ENCODE measurements at places on chromosomes 4 and X.

DNA sequence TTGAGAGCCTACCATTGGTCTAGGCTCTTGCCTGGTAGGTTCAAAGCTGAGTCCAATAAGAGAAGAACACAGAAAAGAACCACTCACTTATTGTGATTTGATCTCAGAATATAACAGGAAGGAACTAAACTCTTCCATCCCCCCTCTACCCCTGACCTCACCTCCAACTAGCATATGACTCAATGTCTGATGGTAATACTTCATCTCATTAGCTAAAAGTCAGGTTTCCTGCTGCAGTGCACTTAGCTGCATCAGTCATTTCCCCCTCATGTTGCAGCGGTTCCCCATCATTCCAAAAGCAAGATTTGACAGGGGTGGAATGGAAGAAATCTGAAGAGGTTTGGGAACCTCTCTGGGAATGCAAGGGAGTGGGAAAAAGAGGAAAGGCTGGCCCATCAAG, 289.5 kb downstream of the SMARCA1 start:
- DNase-seq, result no peak

DNA sequence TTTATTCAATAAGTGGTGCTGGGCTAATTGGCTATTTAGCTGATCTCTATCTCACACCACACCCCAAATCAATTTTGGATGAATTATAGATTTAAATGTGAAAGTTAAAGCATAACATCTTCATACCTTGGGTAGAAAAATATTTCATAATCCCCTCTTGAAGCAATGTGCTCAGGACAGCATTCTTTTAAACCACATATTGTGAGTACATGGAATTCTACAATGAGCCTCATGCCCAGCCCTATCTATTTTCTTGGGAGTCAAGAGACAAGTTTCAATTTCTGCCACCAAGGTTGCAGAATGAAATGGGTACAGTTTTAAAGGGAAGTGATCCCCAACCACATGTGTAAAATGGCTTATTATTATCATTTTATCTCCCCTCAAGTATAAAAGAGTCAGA, 30.6 kb upstream of the GPRIN3 start:
- DNase-seq, result no peak

- DNase-seq, result no peak
Measured at GRCh38 chr4:2937146-2937857, 25.9 kb downstream of the NOP14 start.

DNA sequence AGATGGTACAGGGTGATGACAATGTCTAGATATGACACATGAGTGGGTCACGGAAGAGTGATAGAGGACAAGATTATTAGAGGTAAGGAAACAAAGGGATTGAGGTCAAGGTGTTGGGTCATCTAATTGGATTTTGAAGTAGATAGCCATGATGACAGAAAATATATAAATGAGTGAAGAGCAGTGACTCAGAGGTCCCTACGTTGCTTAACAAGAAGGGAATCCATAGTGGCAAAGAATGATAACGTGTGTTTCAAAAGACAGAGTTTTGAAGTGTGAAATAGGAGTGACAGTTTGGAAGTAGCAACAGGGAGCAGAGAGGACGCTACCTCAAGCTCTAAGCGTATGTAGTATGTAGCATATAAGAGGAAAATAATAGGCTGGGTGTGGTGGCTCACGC, 22.2 kb upstream of the CAMK2D start:
- DNase-seq, result no peak

GRCh38 chr4:150960818-150961217, 54.3 kb downstream of the LRBA start:
- DNase-seq, result no peak

- DNase-seq, result no peak
Measured at GRCh38 chr4:7910952-7911578, 28.6 kb downstream of the AFAP1 start.

DNA sequence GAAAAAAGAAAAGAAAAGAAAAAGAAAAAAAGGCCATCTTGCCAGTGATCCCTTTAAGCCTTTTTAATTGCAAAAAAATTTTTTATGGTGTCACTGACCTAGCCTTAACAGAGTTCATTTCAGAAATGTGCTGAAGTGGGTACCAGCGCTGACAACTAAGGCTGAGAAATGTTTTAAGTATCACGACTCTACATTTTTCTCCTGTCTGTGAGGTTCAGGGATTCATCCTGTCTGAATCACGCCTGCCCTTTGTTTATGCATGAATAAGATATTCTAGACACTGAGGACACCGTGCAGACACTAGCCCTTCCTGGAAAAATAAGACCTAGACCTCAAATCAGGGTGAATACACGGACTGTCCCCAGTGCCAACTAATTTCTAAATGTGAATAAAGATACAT, 154.4 kb upstream of the NOCT start:
- no peak for DNase-seq

GRCh38 chr4:172521248-172521647, 647.4 kb upstream of the GALNT7 start:
- DNase-seq, result no peak

GRCh38 chr4:24894243-24894642, 18.6 kb downstream of the CCDC149 start:
- no peak for DNase-seq

DNA sequence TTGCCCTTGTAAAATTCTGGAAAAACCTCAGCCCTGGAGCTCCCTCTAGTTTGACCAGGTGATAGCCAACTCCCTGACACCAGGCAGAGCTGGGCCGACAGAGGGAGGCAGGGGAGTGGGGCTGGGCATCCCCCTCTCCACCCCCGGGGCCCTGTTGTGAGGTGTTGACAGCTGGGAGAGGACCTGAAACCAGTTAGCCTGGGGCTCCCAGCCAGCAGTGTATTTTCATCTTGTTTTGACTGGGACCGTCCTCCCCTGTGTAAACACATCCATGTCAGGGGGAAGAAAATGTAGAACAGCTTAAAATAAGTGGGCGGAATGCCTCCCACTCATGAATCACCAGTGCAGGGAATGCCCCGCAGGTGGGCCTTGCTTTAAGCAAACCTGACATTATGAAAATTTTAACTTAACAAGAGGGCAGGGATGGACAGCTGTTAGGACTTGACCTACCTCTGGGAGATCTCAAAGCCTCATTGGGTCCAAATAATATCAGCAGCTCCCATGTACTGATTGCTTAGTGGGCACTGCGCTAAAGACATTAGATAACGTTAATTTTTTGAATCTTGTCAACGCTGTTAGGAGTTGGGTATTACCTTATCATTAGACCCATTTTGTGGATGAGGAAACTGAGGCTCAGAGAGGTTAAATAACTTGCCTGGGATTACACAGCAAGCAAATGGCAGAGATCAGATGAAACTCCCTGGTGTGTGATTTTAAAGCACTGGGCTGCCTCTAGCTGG, 45.9 kb downstream of the TSC22D3 start:
- DNase-seq, result no peak

- DNase-seq, result no peak
Measured at GRCh38 chr4:93814722-93815121, 13.8 kb upstream of the ATOH1 start.

GRCh38 chr4:53905941-53906377, 158.4 kb downstream of the CHIC2 start:
- DNase-seq, result no peak

GRCh38 chrX:73412930-73413329, 33.9 kb upstream of the CDX4 start:
- DNase-seq, result no peak

All from NCI-H1105 treated with DMSO at 0.1 percent for 48 hours (cell line).